8988T (cell line): ENCODE measurements at places on chromosomes 7 and 10.

DNA sequence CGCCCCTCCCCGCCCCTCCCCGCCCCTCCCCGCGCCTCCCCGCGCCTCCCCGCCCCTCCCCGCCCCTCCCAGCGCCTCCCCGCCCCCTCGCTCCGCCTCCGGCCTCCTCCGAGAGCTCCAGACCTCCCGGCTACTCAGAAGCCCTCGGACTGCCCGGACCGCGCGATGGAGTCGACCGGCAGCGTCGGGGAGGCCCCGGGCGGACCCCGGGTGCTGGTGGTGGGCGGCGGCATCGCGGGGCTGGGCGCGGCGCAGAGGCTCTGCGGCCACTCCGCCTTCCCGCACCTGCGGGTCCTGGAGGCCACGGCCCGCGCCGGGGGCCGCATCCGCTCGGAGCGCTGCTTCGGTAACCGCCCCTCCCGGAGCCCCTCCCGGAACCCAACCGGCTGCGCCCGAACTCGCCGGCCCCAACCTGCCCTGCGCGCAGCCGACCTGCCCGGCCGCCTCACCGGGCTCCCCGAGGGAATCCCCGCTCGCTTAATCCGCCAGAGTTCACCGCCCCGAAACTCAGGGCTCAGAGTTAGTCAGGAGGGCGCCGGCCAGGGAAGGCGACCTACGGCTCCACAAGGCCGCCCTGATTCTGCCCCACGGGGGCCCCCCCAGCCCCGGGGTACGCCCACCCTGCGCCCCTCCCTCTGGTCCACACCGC is at the start of gene PAOX:
PAOX (plus strand) TSS at position 111 of the 649 bp plus-strand sequence; CDS start at position 166, 55 bp downstream.
- DNase-seq = peak; percentile 87

DNA sequence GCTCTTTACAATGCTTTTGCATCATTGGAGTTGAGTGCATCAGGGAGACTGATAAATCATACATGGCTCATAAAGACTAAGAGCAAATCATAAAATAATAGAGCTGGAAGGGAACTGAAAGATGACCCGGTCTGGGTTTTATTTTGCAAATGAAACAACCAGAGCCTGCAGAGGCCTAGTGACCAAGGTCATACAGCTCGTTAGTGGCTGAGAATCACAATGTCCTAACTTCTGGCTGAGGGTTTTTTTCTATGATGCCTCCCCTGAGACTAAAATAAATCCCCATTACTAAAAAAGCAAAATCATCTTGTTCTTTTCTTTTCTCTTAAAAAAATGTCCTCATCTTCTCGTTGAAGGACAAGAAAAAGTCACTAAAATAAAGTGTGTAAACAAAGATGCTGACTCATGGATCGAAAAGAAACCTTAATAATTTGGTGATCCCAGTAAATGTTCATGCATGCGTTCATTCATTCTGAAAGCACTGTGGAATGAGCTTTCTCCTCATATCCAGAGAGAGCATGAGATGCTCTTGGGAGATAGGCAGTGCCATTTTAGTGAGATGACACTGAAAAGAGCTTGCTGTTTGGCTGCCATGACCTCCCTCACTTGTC is 107.8 kb upstream of the PHYHIPL start:
- DNase-seq = no peak

DNA sequence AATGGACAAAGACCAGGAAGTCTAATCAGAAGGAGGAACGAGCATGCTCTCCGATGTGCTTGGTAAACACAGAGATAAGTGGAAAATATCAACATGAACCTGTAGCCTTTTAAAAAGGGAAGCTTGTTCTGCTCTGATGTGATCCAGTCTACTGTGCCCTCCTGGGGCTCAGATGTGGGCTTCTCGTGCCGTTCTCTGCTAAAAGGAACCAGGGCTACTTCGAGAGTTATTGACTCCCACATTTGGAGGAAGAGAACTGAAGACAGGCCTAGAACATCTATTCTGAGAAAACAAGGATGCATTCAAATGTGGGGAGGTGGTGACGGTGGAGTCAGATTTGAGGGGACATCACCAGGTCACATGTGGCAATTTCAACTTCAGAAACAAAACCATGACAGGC is 325.4 kb downstream of the GLRX3 start:
- DNase-seq = no peak

GRCh38 chr7:120997882-120998474 is 9.5 kb downstream of the CPED1 start:
- DNase-seq = no peak

DNA sequence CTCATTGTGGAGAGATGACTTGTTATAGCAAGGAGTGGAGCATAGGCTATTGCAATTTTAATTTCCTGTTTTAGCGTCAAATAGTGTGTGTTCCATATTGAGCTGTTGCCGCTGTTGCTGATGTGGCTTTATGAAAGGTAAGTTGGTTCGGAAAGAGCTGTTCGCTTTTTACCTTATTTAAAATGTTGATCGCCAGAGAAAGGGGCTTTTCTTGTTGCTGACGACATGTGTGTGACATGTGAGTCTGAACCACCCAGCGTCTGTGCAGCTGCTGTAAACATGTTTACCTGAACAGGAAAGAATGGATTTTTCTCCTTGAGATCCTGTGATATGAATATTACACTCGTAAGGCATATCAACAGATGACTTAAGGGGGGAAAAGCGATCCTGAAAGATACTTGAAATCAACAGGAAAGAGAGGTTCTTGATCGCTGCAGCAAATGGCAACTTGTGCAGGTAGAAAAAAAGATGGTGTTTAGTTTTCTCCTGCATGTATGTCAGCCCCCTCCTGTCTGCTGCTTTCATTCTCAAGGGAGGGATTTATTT is 2.5 kb downstream of the ZEB1 start:
- DNase-seq = no peak

DNA sequence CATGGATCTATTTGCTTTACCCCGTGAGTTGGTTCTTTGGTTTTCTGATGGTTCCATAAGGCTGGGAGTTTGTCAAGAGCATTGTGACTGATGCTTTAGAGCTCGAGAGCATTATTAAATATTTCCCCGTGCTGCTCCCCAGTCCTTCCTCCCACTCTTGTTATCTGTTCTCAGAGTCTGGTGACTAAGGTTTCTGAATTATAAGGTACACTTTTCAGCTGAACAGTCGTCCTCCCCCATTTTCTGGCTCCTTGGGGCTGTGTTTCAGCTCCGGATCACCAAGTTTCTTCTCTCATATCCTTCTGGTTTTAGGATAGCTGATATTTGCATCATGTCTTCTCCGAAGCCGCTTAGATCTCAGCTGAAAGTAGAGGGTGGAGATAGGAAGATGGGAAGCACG is 57.8 kb upstream of the CACNB2 start:
- no peak for DNase-seq
